Endothelial cell of umbilical vein (primary cell): ENCODE measurements at places on chromosomes 4 and X. TPM values are rescaled to one million over a fixed set of nuclear protein-coding genes. Genes with fewer than 3 reads are reported as not detected.

The PPARGC1A gene
- total RNA-seq: not detected in 2 replicates

GRCh38 chr4:4859325-4859798 is at the start of gene MSX1:
Gene MSX1 (plus strand): TSS chr4:4859665. CDS start chr4:4859900, 235 bp downstream.
- peak; percentile 73 for DNase-seq

The UBA6 gene
- total RNA-seq: 96.4 and 97.4 TPM in 2 replicates

GRCh38 chr4:184476695-184477094 is 2.3 kb upstream of the IRF2 start:
- no peak for DNase-seq

GRCh38 chr4:119118397-119118796 is 17.2 kb upstream of the MYOZ2 start:
- DNase-seq: peak; percentile 89

GRCh38 chrX:108036298-108036973 is 8.4 kb upstream of the VSIG1 start:
- DNase-seq: peak; percentile 88

- no peak for DNase-seq
These were observed 261.0 kb downstream of the PDGFC start for GRCh38 chr4:156710365-156711192.

DNA sequence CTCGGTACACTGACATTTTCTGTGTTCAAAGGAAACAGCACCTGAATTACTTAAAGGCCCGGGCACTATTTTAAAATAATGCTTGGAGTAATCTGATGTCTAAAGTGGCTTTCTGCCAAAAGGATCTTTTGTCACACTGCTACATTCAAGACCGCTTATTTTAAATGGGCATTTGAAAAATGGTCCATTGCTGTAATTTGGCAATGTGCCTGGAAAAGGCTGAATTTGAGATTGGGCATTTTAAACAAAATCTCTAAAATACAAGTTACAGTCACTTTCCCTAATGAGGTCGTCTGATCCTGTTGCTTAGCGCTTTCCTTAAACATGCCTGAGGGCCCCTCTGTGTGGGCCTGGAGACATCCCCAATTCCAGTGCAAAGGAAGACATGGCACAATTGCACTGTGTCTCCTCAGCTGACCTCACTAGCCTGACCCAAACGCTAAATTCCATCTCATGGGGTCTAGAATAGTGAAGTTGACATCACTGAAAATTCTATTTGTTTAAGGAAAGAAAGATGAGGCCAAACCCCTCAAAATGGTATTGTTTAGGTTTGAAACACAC is 214.2 kb downstream of the GPC3 start:
- DNase-seq: no peak

DNA sequence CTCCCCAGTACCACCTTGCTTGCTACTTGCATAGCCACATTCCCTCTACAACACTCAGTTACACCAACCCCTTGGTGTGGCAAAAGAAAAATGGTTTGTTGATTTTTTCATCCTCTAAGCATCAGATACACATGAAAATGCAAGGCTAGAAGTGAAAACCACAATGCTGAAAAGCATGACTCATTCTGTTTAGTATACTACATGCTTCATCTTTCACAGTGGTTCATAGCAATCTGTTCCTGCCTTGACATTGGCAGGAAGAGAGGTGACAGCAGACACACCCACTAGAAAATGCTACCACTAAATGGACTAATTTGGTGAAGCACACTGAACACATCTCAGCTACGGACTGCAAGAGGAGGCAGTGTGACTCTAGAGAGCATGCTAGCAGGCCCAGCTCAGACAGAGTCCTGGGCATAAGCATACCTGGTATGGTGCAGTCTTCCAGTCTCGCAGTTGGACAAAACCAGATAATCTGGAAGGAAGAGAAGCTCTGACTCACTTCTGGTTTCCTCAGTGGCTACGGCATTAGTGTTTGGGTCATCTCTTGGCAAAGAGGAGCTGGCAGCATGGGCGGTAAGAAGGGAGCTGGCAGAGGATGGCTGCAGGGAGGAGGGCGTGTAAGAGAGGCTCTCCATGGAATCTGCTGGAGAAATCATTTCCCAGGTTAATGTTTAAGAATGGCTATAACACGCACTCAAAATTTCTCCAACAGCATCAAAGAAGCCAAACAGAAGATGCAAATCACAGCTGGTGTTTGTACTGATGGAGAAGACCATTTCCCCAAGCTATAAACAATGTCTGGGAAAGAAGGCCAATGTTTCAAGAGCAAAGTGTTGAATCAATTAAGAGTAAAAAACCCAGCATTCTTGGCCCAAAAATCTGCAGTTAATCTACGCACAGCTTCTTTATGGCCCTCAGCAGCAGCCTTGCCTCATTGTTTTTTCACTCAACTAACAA is 37.8 kb downstream of the GAB3 start:
- DNase-seq: peak; percentile 38

- DNase-seq: no peak
These were observed 219.1 kb upstream of the IGFBP7 start for GRCh38 chr4:57329279-57329678.

GRCh38 chr4:152936446-152937335 is 568 bp downstream of the FHDC1 start:
- peak; percentile 21 for DNase-seq

DNA sequence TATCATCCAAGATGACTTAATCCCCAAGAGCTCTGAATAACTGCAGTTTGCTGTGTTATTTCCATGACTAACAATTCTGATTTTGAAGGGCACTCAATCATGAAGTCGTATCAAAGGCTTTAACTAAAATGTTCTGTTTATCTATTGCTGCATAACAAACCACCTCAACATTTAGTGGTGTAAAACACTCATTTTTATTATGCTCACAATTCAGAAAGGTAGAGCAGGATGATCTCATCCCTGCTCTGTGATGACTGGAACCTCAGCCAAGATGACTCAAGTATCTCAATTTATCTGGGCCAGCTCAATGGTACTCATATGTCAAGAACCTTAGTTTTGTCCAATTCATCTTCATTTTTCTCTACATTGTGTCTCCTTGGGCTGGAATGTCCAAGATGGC is 451.1 kb downstream of the PPARGC1A start:
- no peak for DNase-seq

DNA sequence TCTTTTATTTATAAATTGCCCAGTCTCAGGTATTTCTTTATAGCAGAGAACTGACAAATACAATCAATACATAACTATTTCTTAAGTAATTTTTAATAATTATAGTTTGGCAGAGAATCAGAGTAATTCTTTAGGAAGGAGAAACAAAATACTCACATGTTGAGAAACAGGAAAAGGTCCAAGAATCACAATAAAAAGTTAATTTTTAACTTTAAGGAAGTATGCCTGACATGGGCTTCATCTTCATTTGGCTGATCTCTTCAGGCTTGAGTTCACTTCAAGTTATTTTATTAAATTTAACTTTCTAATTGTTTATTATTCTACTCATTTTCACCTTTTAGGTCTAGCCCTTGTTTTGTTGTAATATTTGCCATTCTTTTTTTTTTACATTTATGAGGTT is 36.1 kb upstream of the RNF150 start:
- no peak for DNase-seq

The PPP4R3C gene
- total RNA-seq: not detected in 2 replicates

The SUPT20HL1 gene
- not detected in 2 replicates for total RNA-seq

The CYSLTR1 gene
- total RNA-seq: not detected in 2 replicates

DNA sequence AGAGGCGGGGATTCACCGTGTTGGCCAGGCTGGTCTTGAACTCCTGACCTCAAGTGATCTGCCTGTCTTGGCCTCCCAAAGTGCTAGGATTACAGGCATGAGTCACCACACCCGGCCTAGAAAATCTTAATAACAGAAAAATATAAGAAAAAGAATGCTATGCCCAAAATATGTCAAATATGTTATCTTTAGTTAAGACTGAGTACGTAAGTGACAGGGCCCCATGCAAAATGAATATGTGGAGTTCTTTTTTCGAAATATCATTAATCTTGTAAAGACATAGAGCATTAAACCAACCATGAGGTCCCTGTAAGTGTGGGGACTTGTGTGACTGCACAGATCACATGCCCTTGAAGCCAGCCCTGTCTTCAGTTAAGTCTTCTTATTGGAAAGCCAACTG is 8.9 kb upstream of the ZNF518B start:
- no peak for DNase-seq

The MAGEA2 gene
- not detected in 2 replicates for total RNA-seq

GRCh38 chrX:130110379-130111219 is at the start of gene ELF4:
Gene ELF4 (minus strand): TSS chrX:130110497. CDS start chrX:130081330, 29,167 bp downstream.
- no peak for DNase-seq

- no peak for DNase-seq
These were observed 35.7 kb upstream of the NKX3-2 start for GRCh38 chr4:13580036-13580435.

DNA sequence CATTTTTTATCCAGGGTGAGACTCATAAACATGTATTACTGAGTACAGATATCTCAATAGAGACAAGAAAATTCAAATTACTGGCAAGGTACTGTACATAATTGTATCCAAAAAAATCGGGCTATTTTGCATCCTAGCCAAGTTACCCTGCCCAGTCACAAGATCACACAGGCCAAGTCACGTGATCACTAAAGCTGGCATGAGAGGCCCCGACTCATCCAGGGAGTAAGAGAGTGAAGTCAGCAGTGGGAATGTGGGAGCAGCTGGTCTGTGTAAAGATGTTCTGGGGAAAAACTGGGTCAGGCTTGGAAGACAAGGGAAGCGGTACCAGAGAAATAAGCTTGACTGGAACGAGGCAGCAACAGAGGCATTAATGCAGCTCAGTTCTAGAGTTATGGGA is 119.3 kb upstream of the STS start:
- no peak for DNase-seq

The PSAPL1 gene
- total RNA-seq: not detected in 2 replicates

The HMGB2 gene
- total RNA-seq: 217 and 233 TPM in 2 replicates

DNA sequence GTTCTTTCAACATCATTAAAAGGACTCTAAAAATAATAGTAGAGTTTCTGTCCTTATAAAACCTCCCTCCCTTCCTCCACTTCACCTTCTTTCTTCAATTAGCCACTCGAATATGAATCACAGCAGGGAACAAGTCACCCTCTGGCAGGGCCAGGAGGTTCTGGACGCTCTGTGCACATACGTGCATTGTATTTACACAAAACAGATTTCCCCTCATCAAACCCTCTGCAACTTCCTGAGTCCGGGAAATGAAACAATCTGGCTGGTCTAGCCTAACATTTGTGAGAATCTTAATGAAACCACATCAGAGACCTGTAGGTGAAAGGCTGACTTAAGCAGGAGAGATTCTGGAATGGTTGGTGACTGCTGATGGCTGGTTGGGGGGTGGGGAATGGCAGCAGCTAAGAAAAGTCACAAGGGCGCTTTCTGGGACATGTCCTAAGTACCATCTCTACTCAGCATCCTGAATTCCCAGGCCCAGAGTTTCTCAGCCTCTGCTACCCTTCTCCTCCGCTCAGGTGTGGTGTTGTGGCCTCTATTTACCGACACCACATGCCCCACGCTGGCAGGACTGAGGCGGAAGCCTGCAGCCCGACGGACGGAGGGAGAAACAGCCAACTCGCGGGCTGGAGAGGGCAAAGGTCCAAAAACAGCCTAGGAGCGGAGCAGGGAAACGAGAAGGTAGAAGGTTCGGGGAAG is 1.0 kb downstream of the ZDHHC9 start:
- peak; percentile 35 for DNase-seq

The NXF3 gene
- not detected in 2 replicates for total RNA-seq

- DNase-seq: no peak
These were observed 167.8 kb downstream of the CFAP47 start for GRCh38 chrX:36087366-36087765.

GRCh38 chrX:28599957-28600356 is 12.7 kb downstream of the IL1RAPL1 start:
- no peak for DNase-seq

The LRCH2 gene
- total RNA-seq: 4.6 and 4.7 TPM in 2 replicates

- DNase-seq: no peak
These were observed 21.6 kb upstream of the RAI2 start for GRCh38 chrX:17882680-17883079.

DNA sequence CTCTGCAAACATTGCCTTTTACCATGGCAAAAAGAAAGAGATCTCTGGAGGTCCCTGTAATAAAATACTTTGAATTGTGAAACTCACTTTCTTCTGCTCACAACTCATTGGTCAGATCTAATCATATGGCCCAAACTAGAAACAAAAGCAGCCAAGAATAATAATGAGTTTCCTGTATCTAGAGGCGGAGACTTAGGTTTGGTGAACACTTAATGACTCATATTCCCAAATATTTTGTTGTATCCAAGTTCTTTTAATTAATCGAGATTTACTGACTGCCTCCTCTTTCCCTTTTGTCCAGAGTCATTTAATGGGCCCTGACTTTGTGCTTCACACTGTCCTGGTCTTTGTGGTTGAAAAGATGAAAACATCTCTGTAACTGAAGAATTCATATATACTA is 190.6 kb downstream of the CCSER1 start:
- peak; percentile 82 for DNase-seq
